Gastrocnemius medialis (tissue), 4 donors: ENCODE measurements at places on chromosomes 4 and X. TPM values are rescaled to one million over a fixed set of nuclear protein-coding genes. Genes with fewer than 3 reads are reported as not detected.

DNA sequence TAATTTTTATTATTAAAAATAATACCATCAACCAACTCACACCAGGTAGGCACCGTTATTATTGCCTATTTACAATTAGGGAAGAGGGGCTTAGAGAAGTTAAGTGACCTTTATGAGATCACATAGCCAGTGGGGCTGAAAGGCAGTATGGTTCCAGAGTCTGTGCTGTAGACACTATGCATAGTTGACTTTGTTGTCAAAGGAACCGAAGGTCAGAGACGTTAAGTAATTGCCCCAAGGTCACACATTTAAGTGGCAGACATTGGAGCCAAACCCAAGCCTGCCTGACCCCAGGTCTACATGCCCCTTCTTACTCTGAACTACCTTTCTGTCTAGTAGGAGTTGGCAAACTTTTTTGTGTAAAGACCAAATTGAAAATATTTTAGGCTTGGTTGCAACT lies 36.4 kb downstream of the RHOH start:
- no peak for DNase-seq

Gene MAGED4
- total RNA-seq = 0.15 TPM

DNA sequence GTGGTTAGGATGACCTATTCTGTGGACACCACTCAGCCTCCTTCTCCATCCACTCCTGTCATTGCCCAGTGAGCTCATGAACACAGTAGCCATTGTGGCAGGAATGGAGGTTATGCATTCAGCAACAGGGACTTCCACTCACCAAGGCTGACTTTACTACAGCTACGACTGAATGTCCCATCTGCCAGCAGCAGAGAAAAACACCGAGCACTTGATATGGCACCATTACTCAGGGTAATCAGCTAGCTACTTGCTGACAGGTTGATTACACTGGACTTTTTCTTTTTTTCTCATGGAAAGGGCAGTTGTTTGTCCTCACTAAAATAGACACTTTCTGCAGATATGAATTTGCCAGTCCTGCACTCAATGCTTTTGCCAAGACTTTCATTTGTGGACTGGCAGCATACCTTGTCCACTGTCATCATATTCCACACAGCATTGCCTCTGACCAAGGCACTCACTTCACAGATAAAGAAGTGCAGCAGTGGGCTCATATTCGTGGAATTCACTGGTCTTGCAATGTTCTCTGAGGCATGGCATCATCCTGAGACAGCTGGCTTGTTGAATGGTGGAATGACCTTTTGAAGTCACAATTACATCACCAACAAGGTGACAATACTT lies 37.3 kb upstream of the UGT2B4 start:
- DNase-seq = no peak

Gene GLRA3
- total RNA-seq = not detected

GRCh38 chr4:98744372-98745150 lies 86.2 kb upstream of the TSPAN5 start:
- no peak for DNase-seq

Gene MAGT1
- total RNA-seq = 26.2 TPM

DNA sequence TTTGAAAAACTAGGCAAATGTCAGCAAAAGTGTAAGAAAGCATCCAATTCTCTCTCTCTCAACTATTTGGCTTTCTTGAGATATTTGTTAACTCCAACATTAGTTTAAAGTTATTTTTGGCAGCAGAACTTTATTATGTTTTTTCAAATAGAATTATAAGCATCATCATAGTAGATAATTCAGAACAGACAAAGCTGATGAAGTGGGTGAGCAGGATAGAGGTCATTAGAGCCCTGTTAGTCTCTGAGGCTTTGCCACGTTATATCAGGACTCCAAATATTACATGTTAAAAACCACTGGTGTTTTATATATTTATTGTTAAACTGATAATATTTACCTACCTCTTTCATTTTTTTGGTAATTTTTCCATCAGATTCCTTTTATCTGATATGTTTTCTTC lies 903.0 kb downstream of the FSTL5 start:
- DNase-seq = no peak

Gene HPGDS
- not detected for total RNA-seq

Gene REELD1
- not detected for total RNA-seq

Gene UBA1
- 158 TPM for total RNA-seq

- DNase-seq = no peak
Measured at GRCh38 chrX:106891762-106892460, 11.2 kb downstream of the RIPPLY1 start.

DNA sequence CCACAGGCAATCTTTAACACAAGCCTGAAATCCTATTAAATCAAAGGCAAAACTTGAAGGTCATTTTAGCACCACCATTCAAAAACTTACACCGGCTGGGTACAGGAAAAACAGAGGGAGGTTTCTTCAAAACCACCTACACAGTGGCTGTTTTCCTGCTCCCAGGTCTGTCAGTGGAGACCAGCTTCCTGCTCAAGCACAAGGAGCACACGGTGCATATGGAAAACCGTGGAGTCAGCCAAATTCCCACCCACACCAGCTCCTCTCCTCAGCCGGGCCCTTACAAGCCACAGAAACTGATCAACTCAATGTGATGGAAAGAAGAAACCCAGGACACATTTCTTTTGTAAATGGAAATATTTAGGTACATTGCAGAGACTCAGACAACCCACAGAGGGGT lies 14.3 kb upstream of the FAM241A start:
- DNase-seq = no peak

Gene SLC10A3
- 22.3 TPM for total RNA-seq

GRCh38 chrX:2614911-2615310 lies 76.2 kb upstream of the CD99 start:
- no peak for DNase-seq

DNA sequence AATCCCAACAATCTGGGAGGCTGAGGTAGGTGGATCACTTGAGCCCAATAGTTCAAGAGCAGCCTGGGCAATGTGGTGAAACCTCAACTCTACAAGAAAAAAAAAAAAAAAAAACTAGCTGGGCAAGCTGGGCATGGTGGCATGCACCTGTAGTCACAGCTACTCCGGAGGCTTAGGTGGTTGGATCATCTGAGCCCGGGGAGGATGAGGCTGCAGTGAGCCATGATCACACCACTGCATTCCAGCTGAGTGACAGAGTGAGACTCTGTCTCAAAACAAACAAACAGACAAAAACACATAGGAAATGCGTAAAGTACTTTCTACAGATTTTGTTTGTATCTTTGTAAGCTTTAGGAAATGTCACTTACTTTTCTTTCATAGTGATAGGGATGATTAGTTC lies 307.2 kb upstream of the NR3C2 start:
- DNase-seq = no peak

GRCh38 chr4:145535202-145535601 lies 53.5 kb downstream of the SMAD1 start:
- no peak for DNase-seq

DNA sequence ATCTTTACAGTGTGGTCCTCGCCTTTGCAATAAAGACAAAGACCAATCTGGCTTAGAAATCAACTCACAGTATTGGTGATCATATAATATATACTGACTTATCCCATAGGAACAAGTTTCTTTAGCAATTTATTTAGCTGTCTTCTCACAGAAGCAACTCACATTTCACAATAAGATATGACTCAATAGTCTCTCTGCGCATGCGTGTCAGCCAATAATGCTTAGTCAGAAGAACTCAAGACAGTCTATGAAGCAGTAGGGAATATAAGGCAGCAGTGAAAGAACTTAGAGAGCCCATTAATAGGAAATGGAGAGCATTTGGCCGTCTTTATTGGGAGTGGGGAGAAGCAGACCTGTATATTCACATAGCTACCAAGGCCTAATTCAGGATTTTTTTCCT lies 216.7 kb downstream of the IL13RA2 start:
- DNase-seq = no peak

Gene UGT2B11
- total RNA-seq = not detected

Gene ERVMER34-1
- total RNA-seq = not detected

- DNase-seq = no peak
Measured at GRCh38 chr4:183147196-183147595, 48.1 kb downstream of the WWC2 start.

DNA sequence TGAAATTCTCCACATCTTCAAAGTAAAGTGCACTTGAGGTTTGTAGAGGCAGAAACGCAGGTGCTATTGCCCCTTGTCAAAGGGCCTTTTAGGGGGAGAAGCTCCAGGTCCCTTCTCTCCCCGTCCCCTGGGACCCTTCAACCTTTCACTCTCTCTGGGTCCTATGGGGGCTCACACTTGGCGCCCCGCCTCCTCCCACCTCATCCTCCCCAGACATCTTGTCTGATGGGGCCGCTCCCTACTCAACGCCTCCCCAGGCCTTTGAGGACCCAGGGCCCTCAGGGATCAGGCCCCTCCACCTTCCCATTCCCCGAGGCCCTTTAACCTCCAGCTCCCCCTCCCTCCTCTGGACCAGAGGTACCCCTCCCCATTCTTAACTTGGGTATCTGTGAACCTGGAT lies 1.3 kb upstream of the HTRA3 start:
- no peak for DNase-seq

- DNase-seq = no peak
Measured at GRCh38 chrX:22803353-22803752, 196.4 kb upstream of the DDX53 start.

DNA sequence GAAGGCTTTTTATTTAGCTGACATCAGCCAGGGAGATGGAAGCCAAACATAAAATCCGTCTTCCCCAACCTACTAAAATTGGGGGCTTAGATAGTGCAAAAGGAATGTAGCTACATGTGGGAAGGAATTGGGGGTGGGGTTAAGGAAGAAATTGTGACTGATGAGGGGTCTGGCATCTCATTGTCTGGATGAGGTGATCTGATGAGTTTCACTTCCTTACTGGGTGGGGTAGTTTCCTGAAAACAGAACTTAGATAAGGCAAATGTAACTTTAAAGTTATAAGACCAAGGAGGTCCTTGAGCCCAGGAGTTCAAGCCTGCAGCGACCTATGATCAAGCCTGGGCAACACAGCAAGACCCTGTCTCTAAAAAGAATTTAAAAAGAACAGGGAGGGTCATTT lies 105.5 kb upstream of the NEIL3 start:
- DNase-seq = no peak

Gene PPP1R2C
- not detected for total RNA-seq

GRCh38 chr4:124337874-124338273 lies 374.7 kb downstream of the ANKRD50 start:
- no peak for DNase-seq

DNA sequence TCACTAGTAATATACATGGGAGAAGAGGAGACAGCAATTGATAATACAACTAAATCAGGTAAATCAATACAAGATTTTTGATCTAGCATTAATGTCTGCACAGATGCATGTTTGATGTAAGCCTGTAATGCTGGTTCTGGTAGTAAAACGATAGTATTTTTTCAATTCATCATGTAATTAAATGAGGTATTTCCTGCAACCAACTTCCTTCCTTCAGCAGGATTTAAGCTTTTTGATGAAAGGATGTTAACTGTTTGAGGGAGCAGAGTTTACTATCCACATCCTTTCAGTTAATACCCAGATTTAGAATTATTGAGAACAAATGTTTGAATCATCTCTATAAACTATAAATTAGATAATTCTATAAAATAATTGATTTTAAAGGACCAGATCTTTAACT lies 31.4 kb upstream of the NFKB1 start:
- DNase-seq = no peak

DNA sequence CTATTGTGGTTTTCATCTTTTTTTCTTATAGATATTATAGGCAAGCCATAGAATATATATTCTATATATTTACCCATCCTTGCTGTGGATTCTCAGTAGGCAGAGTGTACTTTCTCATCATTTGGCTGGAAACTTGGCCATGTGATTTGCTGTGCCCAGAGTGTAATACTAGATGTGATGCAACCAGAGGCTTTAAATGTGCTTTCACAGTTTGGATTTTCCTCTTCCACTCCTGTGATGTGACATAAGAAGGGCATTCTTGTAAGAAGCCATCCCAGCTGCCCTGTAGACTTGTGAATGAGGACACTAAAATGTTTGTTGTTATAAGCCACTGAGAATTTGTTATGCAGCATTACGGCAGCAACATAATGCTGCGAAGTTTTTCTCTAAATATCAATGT lies 10.4 kb upstream of the HPGDS start:
- DNase-seq = no peak

Gene RIPPLY1
- not detected for total RNA-seq

Gene GPRIN3
- 1.9 TPM for total RNA-seq

Gene SAGE1
- total RNA-seq = not detected

DNA sequence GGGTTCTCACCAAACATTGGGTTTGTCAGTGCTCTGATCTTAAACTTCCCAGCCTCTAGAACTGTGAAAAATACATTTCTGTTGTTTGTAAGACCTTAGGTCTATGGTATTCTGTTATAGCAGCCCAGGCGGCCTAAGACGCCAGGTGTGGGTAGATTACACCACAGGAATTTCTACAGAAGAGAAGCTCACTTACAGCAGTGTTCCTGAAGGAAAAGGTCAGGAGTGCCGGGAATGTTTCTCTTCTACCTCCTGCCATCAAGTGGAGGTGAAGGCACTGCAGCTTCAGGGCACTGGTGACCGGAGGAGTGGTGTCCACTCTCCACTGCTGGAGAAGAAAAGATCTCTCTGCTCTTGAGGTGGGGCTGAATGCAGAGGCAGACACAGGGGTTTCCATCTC lies 45.7 kb downstream of the FHDC1 start:
- no peak for DNase-seq

Gene GUCY1B1
- 4.3 TPM for total RNA-seq

DNA sequence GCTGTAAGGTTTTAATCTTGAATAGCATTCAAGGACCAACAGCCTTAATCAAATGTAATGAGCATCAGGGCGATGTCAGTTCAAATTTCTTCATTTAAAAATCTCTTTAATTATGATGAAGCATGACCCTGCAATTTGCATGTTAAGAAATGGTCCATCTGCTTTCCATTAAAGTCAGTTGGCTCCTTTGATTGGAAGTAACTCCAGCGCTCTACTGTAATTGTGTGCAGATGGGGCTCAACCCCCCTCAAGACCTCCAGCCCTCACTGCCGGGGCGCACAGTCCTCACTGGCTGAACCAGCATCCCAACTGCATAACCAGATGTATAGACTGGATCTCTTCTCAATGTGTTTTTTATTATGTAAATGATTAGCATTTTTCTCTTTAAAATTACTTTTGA lies 126.9 kb downstream of the VCX3B start:
- no peak for DNase-seq

Gene CD99L2
- total RNA-seq = 241 TPM

- no peak for DNase-seq
Measured at GRCh38 chrX:115563633-115564162, 2.7 kb downstream of the PLS3 start.

- DNase-seq = no peak
Measured at GRCh38 chr4:20362148-20362547, 110.4 kb downstream of the SLIT2 start.
